ENCODE measurements at places on chromosomes 11 and 22. TPM values are rescaled to one million over a fixed set of nuclear protein-coding genes. Genes with fewer than 3 reads are reported as not detected.

DNA sequence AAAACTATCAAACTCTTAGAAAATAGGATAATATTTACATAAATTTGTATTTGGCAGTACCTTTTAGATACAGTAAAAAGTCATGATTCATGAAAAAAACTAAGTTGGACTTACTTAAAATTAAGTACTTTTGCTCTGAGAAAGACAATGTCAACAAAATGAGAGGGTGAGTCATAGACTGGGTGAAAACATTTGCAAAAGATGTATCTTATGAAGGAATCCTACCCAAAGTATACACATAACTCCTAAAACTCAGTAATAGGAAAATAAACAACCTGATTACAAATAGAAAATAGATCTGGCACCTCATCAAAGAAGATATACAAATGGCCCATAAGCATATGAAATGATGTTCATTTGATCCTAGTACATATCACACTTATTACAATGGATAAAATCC, 1154.6 kb downstream of the JRKL start:
- DNase-seq: no peak

DNA sequence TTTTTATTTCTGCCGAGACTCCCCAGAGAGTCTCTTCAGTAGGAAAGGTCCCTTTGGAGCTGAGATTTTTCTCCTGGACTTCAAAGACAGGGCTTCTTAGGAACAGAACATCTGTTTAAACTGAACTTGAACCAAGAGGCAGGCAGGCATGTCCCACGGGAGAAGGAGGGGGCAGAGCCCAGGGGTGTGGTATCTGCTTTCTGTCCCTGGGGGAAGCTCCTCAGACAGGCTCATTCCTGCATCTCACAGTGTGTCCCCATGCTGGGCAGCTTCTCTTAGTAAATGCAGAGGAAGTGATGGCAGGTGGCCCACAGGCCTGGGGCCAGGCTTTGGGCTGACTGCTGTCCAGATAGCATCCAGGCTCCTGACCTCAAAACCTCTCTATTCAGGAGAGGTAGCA, 47.3 kb downstream of the TSPAN18 start:
- no peak for DNase-seq

GRCh38 chr22:35649026-35649553, 844 bp downstream of the APOL6 start:
- DNase-seq: no peak

GRCh38 chr11:116114198-116114651, 610.0 kb upstream of the CADM1 start:
- no peak for DNase-seq

- DNase-seq: no peak
Observed at GRCh38 chr11:13881226-13881905, 81.2 kb upstream of the SPON1 start.

GRCh38 chr22:37241351-37242142, 2.5 kb downstream of the RAC2 start:
- no peak for DNase-seq

DNA sequence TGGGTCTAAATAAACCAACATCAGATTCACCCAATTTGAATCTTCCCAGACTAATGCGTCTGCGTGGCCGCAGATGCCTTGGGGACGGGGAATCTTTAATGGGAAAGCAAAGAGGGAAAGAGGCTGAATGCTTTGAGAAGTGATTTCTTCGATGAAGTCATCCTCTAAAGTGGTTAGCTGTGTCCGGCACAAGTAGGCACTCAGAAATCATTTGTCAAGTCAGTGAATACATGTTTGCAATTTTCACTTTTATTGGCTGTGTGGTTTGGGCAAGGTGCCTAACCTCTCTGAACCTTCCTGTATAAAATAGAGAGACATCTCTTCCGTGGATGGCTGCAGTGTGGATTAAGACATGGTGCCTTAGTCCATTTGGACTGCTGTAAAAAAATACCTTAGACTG, 19.7 kb upstream of the IFT27 start:
- no peak for DNase-seq

- DNase-seq: no peak
Observed at GRCh38 chr11:131889146-131889577, 518.7 kb downstream of the NTM start.

- no peak for DNase-seq
Observed at GRCh38 chr11:69504576-69505335, 23.3 kb downstream of the LINC01488 start.

DNA sequence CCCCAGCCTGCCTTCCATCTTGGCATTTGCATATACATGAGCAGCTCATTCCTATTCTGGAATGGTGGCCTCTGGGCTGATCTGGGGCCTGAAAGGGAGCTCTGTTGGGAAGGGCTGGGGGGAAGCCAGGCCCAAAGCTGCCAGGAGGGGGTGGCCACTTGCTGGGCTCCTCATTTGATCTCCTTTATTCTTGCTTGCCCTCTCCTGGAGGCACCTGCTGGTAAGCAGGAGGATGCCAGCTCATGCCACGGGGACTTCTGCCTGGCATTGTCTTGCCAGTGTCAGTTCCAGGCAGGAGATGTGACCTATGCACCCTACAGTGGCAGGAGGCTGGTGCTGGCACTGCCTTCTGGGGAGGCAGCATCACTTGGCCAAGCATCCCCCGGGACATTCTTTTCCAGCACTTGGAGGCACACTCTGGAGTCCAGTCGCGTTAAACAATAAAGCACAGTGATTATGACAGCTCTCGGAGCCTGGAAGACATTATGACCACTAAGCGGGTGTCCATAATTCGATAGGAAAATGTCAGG, 128.3 kb downstream of the NTM start:
- no peak for DNase-seq

- DNase-seq: no peak
Observed at GRCh38 chr22:44304354-44304753, 8.4 kb downstream of the SHISAL1 start.

GRCh38 chr11:294780-295179, 4.5 kb downstream of the IFITM5 start:
- no peak for DNase-seq

- DNase-seq: no peak
Observed at GRCh38 chr22:49827853-49828598, at the start of gene BRD1. TSS of gene BRD1 (minus strand) at chr22:49827873. CDS start at chr22:49824317, 3,556 bp downstream.

DNA sequence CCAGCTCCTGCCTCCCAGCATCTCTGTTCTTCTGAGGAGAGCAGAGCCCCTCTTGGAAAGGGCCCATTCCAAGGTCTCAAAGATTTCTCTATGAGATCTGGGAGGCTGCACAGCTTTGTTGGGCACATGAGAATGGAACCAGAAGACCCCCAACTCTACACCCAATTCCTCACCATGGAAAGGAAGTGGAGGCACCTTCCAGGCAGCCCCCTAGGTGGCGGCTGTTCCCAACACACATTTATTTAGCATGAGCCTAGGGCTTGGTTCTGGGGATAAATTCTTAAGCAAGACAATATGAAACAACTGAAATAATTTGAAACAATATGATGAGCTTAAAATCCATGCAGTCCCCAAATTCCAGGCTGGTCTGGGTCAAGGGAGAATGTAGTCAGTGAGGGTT, 100.4 kb downstream of the TIMP3 start:
- DNase-seq: no peak

- DNase-seq: no peak
Observed at GRCh38 chr11:79030448-79030847, 410.4 kb downstream of the TENM4 start.

GRCh38 chr11:65429724-65430405, 7.3 kb downstream of the NEAT1 start:
- DNase-seq: no peak

DNA sequence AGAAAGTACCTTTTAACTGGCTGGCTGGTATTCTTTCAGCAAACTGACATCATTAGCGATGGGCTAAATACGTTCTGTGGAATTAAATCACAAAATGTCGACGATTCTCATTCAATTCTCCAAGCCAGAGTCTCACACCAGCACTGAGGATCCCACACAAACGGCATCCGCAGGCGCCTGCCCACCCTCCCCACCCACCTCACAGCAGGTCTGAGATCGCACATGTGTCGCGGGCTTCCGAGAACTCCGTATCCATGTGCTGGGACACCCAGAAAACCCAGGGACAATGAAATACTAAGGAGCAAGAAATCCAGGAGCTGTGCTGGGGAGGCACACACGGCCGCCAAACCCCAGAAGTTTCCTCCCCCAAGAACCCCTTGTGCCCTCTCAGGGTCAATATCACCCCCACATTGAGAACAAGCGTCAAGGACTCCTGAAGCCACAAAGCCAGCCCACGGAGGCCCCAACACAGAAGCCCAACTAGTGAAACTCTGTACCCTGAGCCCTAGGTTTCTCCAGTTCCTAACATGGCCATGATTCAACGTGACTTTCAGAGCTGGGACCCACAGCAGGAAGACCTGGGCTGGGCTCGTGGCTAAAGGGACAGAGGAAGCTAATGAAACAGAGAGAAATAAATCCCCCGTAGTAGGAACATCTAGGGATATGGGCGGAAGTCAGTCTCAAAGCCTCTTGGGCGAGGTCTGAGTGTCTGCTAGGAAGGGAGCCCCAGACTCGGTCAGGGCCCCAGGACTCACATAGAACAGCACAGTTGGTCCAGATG, 8.0 kb downstream of the TOLLIP start:
- no peak for DNase-seq

- DNase-seq: no peak
Observed at GRCh38 chr22:48477031-48477721, 1350.5 kb downstream of the BRD1 start.

- DNase-seq: no peak
Observed at GRCh38 chr22:41713004-41713403, 13.7 kb downstream of the MEI1 start.

DNA sequence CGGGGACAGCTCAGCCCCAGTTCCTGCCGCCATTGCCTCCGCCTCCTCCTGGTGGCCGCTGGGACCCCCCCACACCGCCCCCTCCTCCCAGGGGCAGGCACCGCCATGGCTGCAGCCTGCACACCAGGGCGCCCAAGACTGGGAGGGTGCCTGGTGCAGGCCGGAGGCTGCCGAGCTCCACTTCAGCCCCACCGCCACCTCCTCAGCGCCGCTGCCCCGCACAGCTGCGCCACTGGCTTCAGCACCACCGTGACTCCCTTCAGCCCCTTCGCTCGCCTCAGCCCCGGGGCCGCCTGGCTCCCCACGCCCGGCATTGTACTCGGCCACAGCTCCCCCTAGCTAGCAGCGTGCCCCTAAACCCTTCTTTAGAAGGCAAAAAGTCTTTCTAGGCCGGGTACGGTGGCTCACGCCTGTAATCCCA, 131.1 kb downstream of the CRYBB2 start:
- no peak for DNase-seq

GRCh38 chr11:74519710-74520109, 26.2 kb upstream of the LIPT2 start:
- no peak for DNase-seq

DNA sequence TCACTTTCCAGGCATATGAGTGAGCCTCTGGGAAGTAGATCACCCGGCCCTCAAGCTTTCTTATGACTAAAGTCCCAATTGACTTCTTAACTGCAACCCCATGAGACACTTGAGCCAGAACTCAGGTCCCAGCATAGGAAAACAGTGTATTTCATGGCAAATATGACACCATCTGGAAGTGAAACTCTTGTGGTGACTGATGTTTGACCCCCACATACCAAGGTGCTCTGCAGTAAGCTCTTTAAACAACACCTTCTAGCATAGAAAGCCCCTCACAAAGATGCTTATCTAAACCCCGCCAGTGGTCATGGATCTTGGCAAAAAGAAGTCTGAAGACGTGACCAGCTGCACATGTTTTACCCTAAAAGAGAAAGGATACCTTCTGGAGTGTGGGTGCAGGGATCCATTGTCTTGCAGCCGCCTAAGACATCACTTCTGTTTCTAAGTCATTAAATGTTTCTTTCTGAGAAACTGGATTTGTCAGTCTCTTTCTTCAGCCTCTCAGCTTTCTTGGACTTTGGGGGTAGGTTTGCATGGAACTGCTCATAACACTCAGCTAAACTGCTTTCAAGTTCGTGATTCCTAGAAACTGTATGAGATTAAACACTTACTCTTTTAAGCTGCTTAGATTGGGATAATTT, 7.4 kb upstream of the PELI3 start:
- DNase-seq: no peak

DNA sequence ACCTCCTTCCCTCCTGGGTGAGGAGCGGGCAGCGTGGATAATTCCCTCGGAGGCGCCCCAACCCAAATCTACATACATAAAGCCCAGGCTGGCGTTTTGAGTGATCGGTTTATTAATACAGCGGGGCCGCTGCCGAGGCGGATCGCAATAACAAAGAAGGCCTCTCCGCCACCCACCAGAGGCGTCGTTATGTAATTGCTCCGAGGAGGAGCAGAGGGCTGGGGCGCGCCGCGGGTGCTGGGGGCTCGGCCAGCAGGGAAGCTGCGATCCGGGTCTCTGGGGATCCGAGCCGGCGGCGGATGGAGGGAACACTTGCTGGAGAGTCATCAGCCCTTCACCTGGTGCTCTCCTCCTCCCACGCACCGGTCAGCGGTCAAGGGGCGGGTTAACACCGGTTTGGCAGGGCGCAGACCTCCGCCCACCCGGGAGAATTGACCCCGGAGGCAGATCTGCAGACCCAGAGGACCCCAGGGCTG, 6.4 kb upstream of the TP53I11 start:
- DNase-seq: no peak

DNA sequence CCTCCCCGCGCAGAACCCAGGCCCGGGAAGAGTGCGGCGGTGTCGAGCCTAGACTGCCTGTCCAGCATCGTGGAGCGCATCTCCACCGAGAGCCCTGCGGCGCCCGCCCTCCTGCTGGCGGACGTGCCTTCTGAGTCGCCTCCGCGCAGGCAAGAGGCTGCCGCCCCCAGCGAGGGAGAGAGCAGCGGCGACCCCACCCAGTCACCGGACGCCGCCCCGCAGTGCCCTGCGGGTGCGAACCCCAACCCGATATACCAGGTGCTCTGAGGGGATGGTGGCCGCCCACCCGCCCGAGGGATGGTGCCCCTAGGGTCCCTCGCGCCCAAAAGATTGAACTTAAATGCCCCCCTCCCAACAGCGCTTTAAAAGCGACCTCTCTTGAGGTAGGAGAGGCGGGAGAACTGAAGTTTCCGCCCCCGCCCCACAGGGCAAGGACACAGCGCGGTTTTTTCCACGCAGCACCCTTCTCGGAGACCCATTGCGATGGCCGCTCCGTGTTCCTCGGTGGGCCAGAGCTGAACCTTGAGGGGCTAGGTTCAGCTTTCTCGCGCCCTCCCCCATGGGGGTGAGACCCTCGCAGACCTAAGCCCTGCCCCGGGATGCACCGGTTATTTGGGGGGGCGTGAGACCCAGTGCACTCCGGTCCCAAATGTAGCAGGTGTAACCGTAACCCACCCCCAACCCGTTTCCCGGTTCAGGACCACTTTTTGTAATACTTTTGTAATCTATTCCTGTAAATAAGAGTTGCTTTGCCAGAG, 2.0 kb downstream of the MYOD1 start:
- no peak for DNase-seq

Gene PTPMT1
- 58.9 TPM for polyA plus RNA-seq

Gene MUC5AC
- polyA plus RNA-seq: 0.01 TPM

Gene C1QTNF5
- polyA plus RNA-seq: 43.2 TPM

Gene HOATZ
- 0.34 TPM for polyA plus RNA-seq

Gene DYNC2H1
- 34.7 TPM for polyA plus RNA-seq

Gene NADSYN1
- polyA plus RNA-seq: 33.0 TPM

Gene OR6T1
- polyA plus RNA-seq: not detected

Gene OR52I2
- not detected for polyA plus RNA-seq

Gene TRPC6
- polyA plus RNA-seq: 6.6 TPM

Gene TMEM86A
- polyA plus RNA-seq: 7.0 TPM

Gene OR52N5
- polyA plus RNA-seq: not detected

Measured in left renal cortex interstitium (tissue), 4 donors.